NCI-H526 treated with DMSO at 0.1 percent for 48 hours (cell line): ENCODE measurements at places on chromosomes 3 and 15.

GRCh38 chr3:98331329-98331728 lies 22.3 kb upstream of the OR5K4 start:
- no peak for DNase-seq

- no peak for DNase-seq
These were observed 15.7 kb downstream of the CIDEC start for GRCh38 chr3:9864200-9864927.

GRCh38 chr3:155449613-155450267 lies 156.3 kb upstream of the STRIT1 start:
- no peak for DNase-seq

GRCh38 chr15:83435202-83435601 lies 11.9 kb upstream of the SH3GL3 start:
- no peak for DNase-seq

- no peak for DNase-seq
These were observed 37.2 kb downstream of the BHLHE40 start for GRCh38 chr3:5016211-5017161.

GRCh38 chr3:72563690-72564370 lies 284.4 kb downstream of the SHQ1 start:
- no peak for DNase-seq

DNA sequence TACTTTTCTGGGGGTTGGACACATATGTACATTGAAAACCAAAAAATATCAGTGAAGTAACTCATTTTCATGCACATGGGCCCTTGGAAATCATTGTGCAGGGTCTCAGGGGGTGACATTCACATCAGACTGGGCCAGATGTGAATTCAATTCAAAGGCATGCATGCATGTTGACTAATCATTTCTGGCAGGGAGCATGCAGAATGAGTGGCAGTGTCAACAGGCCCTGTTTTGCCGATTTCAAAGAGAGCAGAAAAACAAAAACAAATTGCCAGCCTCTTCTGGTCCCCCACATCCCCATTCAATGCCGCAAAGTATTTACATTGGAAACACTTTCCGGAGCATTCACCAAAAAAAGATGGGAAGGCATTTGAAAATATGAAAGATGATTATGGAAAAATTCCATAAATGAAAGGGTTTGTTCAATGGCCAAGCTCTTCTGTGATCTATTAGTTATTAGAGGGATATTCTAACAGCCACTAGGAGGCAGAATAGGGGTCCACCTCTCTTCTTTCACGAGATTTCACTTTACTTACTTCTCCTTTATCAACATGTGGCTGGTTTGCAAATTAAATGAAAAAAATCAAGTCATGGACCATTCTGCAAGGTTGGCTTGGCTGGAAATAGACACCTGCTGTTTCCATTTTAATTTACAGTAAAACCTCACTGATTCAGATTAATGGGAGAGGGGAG lies 119.9 kb upstream of the FEZF2 start:
- no peak for DNase-seq

DNA sequence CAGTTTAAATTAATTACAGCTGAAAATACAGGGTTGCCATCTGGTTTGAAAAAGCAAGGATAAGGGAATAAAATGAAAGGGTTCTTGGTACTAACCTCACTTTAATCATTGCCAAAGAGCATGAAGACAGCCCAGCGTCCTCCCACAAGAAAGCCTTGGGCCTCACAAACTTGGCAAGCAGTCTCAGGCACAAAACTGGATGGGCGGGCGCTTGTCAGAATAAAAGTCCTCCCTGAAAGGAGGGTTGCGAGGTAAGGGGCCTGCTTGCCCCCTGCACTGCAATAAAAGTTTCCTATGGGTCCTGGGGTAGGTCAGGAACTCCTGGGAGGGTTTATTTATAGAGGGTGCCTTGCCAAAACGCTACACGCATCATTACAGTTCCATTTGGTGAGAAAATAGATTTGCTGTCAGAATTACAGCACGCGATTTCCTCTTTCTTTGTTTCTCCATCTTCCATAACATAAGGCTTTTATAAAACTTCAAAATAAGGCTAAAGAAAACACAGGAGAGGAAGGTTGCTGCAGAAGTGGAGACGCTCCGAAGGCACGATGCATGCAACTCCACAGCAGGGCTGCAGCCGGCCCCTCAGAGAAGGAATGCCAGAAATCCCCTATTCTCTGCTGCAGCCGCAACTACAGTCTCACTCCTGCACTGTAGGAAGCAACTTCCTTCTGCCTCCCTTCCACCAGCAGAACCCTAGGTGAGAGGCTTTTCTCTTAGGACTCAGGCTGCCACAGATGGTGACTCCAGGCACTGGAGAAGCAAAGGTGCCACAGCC lies 61.3 kb downstream of the VGLL4 start:
- DNase-seq = peak; percentile 31
